ENCODE measurements at places on chromosomes 7 and 10.
A peak's percentile ranks its signal among the peaks of the same experiment; 100 is the strongest.

DNA sequence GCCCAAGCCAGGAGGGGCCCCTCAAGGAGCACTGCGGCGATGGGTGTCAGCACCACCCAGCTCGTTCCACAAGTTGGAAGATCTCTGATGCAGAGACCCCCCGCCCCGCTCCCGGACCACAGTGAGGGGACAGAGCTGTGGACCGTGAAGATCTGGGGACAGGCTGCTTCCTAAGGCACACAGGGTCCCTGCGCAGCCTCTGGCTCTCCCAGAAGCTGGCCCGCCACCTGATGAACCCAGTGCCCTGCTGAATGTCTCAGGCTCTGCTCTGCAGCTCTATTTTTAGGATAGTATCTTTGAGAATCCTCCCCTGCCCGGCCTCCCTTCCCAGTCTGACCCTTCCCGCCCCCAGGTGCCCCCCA, 29.7 kb downstream of the GBX1 start:
- DNase-seq: no peak

DNA sequence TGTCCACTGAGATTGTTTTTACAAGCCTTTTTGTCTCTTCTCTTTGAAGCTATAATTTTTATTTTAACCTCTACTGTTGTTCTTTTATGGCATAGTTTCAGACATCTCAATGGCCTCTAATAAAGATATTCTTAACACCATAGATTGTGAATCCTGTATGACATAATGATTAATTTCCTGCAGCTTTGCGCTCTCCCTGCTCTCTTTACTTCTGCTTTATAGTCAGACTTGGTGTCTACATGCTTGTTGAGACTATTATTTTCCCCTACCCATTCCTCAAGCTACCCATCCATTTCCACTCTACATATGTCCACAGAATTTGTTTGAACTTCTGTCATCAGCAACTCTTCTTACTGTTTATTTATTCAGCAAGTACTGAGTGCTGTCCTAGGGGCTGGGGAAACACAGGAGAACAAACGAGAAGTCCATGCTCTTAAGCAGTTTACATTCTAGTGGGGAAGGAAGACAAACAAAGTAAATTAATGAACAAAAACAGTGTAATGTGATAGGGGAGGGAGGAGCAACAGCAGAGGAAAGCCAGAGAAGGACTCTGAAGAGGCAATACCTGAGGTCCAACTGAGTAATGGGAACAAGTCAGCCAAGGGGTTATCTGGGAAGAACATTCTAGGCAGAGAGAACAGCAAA, 110.1 kb downstream of the CDK14 start:
- DNase-seq: no peak

- DNase-seq: no peak
These were observed 74.8 kb downstream of the FAM185A start for GRCh38 chr7:102823390-102824119.

DNA sequence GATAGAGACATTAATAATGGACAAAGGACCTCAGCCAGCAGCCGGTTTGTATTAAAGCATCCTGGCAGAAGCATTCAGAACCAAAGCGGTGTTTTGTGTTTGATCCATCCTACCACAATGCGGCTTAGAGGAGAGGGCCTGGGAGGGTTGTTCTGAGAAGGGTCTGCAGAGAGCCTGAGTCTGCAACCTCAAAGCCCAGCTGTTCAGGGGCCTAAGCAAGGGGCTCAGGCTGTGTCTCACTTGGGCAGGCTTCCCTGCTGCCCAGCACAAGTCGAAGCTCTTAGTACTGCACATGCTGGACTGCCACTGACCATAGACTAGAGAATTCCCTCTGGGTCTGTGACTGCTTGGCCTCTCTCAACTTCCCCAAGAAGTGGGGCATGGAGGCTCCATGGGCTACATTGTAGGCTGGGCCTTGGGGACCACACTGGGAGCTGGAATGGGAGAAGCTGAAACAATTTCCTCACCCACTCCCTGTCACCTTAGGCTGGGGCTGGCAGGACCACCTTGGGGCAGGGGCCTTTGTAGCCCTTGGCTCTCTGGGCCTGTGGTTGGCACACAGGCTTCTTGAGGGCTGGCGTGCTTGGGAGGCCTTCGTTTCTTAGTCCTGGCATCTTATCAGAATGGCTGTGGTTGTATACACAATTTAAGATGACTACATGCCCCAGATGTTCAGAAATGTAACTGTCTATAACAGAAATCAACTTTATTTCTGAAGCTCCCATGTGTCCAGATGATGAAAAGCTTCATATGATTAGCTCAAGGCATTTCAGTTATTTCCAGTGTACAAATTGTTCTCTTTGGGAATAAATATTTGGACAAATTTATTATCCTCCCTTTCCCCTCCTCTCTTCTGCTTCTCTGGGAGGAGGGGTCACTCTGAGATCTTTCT, 44.5 kb downstream of the LRRC18 start:
- no peak for DNase-seq

DNA sequence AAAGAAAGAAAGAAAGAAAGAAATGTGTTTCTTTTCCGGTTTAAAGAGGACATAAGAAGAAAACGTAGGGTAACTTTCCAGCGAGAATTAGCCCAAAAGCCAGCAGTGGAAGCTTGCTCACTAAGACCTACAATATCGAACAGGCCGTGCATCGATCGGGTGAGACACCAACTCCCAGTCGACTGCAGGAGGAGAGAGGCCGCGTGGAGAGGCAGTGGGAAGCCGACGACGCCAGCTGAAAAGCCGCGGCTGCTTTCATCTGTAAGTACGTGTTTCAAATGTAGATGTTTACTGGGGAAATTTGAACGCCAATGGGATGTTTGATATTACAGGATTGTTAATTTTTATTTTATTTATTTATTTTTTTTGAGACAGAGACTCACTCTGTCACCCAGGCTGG, 28.6 kb upstream of the GIMAP8 start:
- no peak for DNase-seq

- DNase-seq: no peak
These were observed 53.9 kb upstream of the CREB5 start for GRCh38 chr7:28358423-28358868.

- DNase-seq: no peak
These were observed 11.1 kb downstream of the OGA start for GRCh38 chr10:101807158-101807557.

DNA sequence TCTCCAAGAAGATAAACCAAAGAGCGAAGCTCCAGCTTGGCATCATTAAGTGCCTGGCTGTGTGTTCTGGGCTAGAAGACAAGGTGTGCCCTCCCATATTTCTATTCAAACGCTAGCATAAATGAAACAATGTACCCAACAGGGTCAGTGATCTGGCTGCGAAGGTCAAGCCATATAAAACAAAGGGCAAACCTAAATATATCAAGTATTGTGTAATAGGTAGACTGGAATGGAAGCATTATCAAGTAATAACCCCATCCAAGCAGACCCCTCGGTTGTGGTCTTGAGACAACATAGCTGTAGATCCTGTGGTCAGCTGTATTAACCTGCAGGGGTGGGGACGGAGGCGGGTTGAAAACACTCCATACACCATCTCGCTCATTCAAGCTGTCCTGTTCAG, 31.6 kb upstream of the TNKS2 start:
- DNase-seq: no peak

GRCh38 chr7:26724795-26725194, 139.6 kb downstream of the SKAP2 start:
- no peak for DNase-seq

DNA sequence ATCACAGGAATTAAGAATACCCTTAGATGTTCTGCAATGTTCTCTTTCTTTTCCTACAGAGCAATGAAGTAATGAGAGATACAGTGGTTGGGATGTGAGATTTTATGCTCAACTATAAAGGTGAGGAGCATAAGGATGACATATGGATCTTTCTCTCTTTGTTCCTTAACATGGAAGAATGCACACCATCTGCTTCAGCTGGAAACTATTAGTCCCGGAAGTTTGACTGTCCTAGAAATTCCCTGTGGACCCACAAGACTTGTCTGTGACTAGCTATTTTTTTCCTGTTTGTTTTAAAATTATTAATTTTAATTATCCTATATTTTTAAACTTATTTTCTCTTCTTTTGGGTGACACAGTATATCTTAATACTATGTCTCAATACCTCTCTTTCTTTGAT, 80.2 kb downstream of the DKK1 start:
- no peak for DNase-seq

- no peak for DNase-seq
These were observed 248.9 kb downstream of the CALN1 start for GRCh38 chr7:72163271-72163670.

GRCh38 chr7:18530224-18531179, 35.0 kb downstream of the HDAC9 start:
- DNase-seq: peak; percentile 16

DNA sequence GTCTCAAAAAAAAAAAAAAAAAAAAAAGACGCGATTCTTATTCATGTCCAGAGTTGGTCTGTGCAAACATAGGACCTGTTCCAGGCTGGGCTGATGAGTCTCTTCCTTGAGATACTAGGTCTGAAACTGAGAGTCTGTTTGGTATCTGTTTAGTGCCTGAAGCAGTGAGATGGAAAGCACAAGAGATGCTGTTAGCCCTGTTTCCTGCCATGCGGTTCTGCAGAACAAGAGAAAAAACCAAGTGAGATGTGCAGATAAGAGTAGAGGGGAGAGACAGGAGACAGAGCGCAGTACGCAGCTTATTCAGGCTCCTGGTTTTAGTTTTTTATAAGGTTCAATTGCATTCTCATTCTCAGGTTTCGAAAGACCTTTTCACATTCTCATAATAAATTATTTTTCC, 85.8 kb upstream of the PRKCQ start:
- DNase-seq: no peak

DNA sequence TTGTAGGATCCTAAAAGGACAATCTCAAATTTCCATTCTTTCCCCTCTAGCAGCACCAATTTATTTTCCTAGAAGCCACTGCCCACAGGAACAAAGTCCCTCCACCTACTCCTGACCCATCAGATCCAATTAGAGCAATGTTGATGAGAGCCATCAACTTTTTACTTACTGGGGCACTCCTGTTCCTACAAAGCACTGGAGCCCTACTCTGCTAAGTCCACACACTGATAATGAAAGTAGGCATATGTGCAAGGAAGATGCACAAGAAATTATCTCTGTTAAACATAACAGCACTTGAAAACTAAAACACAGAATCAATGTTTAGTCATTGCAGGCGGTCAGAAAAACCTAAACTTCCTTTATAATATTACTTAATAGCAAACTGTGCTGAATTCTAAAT, 3.6 kb downstream of the HERPUD2 start:
- no peak for DNase-seq

GRCh38 chr10:29157321-29157720, 131.5 kb upstream of the LYZL1 start:
- DNase-seq: no peak

DNA sequence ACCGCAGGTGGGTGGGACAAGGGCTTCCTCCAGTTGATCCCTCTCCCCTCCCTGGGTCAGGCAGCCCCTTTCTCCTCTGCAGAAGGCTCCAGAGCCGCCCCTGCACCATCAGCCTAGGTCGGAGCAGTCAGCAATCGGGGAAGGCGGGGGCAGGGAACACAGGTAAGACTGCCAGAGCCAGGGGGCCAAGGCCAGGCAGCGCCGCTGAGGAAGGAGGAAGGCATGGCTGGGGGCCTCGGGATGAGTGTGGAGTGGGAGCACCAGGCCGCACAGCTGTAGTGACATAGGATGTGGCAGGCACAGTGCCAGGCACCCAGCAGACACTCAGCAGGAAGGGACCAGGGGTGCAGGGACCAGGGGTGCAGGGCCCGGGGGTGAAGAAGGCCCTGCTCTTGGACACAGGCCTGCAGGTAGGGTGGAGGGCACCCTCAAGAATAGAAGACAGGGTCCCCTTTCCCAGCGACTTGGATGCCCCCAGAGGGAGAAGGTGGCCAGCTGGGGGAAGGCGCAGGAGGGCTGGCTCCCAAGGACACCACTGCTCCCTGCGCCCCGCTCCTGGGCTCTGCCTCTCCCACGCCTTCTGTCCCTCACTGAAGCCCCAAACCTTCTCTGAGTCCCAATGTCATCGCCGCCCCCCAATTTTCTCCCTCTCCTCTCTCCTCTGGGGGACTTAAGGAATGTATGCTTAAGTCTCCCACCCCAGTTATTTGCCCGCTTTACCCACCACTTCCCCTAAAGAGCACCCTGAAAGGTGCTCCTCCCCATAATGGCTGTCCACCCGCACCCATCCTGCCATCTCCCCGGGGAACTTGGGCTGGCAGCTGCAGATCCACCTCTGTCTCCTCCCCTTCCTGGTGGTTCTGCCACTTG, 38.5 kb downstream of the CAMK2B start:
- no peak for DNase-seq

- peak; percentile 88 for DNase-seq
These were observed 84.0 kb downstream of the GSAP start for GRCh38 chr7:77331938-77332695.

DNA sequence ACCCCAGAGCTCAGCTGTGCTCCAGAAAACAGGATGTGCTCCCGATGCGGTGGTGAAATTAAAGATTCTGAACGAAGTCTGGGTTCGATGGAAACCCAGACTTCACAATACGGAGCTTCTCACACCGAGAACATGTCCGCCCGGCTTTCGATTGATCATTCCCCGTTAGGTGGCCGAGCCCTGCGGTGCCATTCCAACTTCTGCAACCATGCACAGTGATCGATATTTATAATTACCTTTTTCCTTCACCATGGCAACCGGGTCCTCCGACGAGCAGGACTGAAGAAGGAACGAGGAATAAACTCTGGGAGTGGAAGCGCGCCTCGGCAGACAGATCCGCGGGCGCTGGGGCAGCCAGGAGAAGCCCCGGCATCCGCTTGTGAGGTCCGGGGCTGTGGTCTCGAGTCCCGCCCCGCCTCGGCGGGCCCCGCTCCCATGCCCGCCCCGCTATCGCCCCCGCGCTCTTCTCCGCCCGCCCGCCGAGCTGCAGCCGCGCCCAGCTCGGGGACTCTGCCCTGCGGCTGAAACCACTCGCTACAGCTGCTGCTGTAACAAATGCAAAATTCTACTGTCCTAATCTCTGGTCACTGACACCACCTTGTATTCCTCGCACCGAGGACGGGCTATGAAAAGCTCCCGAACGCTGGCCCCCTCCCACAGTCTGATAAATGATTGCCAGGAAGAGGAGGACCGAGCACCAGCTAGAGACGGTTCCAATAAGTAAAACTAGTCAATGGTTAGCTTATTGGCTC, 26.2 kb downstream of the ABLIM1 start:
- peak; percentile 6 for DNase-seq

DNA sequence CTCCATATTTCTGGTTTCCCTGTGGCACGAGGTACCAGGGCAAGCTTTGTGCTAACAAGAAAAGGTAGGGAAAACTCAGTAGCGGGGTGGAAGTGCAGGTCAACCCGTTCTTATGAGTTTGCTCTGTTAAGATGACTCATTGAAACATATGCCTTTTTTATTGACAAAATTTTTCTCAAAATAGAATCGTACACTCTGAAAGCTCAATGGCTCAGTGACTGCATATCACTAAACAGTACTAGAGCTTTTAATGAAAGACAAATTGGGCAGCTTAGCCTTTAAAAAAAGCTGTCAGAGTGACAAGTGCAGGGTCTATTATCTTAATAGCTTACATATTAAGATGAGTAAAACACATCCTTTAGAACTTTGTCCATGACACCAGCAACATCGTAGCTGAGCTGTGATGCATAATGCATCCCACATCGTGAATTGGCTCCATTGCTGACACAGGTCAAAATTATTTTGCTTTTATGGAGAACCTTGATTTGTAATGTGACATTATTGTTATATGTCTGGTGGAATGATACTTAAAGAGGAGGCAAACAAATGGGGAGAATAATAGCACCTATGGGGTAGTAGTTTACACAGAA, 264.4 kb downstream of the ETV1 start:
- no peak for DNase-seq

GRCh38 chr10:33507662-33508425, 173.4 kb upstream of the NRP1 start:
- DNase-seq: peak; percentile 52

Measured in inflammatory macrophage (primary cell).